NB4 (cell line): ENCODE measurements at places on chromosomes 16 and 17.

DNA sequence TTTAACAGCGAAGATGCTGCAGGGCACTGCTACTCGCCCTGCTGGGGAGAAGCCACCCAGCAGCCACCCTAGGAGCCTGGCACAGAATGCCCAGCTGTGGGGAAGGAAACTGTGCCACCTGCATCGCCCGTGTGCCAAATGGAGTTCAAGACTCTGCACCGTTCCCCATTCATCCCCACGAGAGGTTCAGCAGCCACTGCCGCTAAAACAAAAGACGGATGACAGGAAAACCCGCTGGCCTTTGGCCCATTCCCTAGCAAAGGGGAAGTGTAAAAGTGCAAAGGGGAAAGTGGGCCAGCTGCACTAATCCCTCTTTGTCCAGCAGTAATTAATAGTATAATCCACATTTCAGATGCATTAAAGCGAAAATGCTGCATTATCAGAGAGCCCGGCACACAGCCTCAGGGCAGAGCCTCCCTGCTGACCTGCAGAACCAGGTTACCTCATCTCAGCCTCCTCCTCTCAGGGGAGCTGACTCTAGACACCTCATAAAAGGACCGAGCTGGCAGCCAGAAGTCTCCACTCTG, 37.7 kb downstream of the ZFHX3 start:
- no peak for DNase-seq

GRCh38 chr16:3935921-3936320, 55.4 kb upstream of the CREBBP start:
- no peak for DNase-seq

DNA sequence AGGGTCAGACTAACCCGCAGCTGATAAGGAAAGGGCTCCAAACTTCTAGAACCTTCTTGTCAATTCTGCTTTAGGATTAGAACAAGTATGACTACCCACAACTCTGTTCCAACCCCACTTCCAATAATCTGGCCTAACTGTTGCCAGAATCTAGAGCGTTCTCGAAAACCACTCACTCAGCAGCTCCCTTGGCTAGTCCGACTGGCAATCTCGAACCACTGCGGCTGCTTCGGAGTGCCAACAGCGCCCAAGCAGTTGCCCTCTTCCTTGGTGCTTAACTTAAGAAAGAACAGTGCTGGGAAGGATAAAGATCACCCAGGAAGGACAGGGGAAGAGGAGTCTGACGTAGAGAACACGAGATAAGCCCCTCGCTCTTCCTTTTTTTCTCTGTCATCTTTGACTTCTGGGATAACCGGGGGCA, 818 bp downstream of the DNAJC7 start:
- no peak for DNase-seq

DNA sequence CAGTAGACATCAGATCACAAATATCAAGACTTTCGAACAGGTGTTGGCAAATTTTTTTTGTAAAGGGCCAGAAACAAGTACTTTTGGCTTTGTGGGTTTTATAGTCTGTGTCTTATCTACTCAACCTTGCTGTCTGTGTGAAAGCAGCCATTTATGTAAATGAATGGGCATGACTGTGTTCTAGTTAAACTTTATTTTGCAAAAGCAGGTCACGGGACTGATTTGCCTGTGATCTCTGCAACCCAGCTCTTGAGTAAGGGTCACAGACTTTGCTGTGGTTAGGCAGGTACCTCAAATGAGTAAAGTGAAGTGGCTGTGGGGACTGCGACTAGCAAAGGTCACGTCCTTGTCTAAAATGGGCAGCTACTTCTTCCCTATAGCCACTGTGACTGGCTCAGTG, 136.5 kb downstream of the FTO start:
- no peak for DNase-seq

GRCh38 chr17:66373944-66374817, 71.8 kb downstream of the PRKCA start:
- DNase-seq, result peak; percentile 84

GRCh38 chr17:40279402-40279801, 8.3 kb upstream of the CDC6 start:
- no peak for DNase-seq

- no peak for DNase-seq
These were observed 32.1 kb downstream of the TANC2 start for GRCh38 chr17:62998166-62998565.

DNA sequence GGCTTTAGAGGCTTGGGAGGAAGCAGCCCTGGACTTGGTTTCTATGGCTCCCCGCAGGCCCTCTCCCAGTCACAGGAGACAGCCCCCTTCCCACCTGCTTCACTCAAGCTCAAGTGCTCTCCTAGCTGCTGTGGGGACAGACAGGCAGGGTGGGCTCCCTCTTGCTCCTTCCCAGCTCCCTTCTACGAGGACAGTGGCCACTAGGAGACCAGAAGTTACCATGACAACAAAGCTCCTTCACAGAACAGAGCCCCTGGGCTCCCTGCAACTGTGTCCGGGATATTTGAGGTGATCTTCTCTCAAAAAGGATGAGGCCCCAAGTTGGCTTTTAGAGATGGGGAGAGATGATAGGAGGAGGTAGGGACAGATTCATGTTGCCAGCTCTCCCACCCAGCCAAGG, 116.3 kb downstream of the AMFR start:
- no peak for DNase-seq

- DNase-seq, result no peak
These were observed 4.3 kb upstream of the ALDH3A1 start for GRCh38 chr17:19752216-19753050.

- peak; percentile 53 for DNase-seq
These were observed 1.0 kb downstream of the NHERF1 start for GRCh38 chr17:74749279-74750038.

DNA sequence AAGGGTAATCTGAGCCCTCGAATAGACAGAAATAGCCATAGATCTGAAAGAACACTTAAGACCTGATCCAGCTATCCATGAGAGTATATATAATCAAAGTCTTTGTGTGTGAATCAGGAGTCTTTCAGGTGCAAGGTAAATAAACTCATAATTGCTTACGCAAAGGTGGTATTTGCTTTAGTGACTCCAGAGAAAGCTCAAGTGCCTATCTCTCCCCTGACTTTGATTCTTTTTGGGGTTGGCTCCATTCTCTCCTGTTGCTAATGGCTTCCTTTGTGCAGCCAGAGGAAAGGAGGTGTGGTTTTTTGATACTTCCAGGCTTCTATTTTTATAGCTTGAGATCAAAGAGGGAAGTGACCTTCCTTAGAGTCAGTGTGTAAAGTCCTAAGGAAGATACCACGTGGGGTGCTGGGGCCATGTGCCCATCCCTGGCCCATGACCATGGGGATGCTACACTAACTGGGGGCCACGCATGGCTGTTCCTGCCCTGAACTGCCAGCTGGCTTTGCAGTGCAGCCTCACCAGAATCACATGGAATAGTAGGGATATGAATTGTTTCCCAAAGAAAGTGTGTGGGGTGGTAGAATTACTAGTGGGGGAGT, 45.8 kb downstream of the TENT4B start:
- no peak for DNase-seq

DNA sequence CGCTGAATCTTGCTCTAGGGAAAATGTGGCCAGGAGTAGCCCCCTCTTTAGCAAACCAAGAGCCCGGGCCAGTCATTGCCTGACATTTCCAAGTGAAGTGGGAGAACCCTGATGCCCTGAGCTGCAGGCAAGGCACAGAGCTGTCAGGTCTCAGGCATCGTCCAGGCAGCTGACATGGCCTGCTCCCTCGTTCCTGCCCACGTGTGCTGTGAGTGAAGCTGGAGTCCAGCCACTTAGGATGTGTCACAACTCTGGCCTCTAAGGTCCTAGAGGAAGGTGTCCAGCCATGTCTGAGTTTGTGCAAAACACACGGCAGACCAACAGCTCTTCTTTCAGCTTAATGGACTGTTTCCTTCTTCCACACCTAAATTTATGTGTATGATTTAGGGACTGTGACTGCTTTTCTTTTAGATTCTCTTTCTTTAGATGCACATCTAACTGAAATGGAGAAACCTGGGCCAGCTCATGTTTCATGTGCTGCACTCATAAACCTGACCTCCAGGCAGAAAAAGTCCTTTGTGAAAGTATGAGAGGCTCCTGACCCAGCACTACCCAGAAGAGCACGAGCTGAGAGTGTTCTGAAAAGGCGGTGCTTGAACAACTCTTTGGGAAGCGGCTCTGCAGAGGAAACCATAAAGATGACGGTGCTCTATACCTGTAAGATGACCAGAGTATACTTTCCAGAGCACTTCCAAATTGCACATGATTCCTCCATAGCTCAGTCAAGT, 14.8 kb upstream of the LIMD2 start:
- no peak for DNase-seq

GRCh38 chr17:55673743-55674506, 48.7 kb downstream of the TMEM100 start:
- peak; percentile 87 for DNase-seq

GRCh38 chr17:4195306-4195705, 52.3 kb downstream of the CYB5D2 start:
- DNase-seq, result no peak

- DNase-seq, result peak; percentile 58
These were observed 30.9 kb upstream of the CRYBA1 start for GRCh38 chr17:29215717-29216116.

- DNase-seq, result no peak
These were observed 15.2 kb downstream of the CD300A start for GRCh38 chr17:74481621-74482020.

DNA sequence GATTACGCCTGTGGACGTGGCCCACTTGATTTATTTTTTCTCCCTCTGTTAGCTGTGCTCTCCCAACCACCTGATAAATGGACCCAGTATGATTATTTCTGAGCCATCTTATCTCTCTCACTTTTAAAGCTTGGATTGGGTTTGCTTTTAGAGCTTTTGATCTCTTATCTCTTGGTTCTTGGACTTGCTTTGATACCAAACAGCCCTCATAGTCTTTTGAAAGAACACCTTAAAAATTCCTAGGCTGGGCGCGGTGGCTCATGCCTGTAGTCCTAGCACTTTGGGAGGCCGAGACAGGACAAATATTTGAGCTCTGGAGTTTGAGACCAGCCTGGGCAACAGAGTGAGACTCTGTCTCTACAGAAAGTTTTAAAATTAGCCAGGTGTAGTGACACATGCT, 25.8 kb downstream of the SMTNL2 start:
- DNase-seq, result no peak

DNA sequence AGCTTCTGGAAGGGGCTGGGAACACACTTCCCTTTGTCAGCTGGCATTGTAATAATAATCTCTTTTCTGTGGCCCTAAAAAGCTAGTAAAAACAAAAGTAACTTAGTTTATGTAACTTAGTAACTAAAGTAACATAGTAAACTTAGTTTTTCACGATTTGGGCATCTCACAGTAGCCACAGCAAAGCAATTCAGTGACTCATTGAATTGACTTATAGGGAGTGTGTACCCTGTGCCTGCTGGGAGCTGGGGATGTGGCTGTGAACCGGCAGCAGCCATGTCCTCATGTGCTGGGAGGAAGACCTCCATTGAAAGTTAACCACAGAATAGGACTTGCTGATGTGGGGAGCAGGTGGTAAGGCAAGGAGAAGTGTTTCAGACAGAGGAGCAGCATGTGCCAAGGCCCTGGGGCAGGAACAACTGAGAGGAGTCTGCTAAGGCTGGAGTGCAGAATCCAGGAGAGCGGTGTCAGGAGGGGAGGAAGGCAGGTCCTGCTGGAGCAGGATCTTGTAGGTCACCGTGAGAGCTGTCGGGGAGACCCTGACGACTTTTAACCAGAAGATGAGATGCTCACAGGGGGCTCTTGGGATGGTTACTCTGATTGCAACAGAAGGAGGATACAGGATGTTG, 112.8 kb downstream of the PLCG2 start:
- DNase-seq, result no peak

DNA sequence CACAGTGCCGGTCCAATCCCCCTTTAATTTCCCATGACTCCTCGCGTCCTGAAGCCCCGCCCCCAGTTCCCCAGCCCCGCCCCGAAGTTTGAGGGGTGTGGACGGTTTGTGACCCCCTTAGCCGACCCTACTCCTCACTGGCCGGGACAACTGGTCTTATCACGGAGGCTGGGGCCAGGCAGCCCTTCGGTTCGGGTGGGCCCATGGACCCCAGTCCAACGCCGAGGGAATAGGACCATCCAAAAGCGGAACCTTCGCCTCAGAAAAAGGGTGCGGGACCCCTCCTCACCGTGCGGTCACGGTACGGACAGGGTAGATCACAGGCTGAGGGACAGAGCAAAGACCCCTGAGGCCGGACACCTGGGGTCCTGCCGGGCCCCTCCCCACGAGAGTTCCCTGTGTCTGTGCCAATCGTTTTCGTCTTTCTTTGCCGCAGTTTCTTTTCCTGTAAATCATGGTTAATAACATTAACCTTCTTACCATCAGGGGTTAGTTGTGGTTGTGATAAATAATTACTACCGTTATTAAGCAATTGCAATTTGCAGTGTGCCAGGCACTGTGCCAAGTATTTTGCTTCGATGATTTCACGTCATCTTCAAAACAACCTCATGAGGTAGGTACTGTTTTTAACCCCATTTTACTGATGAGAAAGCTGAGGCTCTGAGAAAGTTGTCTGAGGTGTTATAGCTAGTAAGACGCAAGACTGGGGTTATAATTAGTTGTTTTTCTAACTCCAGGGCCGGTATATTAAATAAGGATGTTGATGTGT, 543 bp downstream of the TMUB2 start:
- no peak for DNase-seq

GRCh38 chr16:29316761-29317183, 89.7 kb downstream of the NPIPB11 start:
- no peak for DNase-seq

DNA sequence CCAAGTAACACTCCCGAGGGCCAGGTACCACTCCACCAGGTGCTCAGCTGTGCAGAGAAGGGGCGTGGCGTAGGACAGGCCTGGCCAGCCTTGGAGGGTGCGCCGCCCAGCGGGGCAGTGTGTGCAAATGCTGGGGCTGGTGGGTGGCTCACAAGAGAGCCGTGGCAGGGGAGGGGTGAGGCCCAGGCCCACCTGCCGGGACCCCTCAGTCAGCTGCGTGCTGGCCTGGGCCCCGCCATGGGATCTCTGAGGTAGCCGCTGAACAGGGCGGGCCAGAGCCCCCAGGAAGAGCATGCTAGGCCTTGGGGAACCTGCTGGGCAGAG, 8.8 kb downstream of the TPSG1 start:
- no peak for DNase-seq

DNA sequence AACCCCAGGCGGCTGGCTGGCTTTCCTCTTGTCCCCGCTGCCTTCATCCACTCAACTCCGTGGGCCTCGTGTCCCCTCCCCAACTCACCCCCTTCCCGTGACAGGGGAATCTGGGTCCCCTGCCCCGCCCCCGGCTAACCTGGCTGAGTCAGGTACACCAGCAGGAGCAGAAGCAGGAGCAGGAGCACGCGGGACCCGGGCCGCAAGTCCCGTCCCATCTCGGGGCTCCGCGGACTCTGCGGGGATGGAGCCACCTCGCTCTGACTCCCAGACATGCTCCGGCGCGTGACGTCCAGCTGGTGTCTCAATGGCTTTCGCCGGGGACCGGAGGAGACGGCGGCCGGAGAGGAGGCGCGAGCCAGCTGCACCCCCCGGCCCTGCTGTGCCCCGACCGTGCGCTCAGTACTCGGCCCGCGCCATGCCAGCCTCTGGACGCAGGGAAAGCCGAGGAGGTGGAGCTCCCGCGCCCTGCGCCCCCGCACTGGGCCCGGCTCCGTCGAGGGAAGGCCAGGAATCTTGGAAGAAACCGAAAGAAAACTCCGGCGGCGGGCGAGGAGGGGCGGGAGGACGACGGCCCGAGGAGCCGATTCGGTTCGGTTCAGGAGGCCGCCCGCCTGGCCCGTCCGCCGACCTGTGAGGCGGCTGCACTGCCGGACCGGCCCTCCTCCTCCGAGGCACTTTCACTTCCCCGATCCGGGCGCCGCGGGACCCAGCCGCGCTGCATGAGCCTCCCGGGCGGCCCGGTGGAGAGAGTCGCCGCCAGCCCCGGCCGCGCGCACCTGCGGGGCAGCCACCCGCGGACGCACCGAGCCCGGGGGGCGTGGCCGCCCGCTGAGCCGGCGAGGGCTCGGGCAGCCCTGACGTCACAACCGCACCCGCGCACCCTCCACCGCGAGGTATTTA, at the start of the genes CXCL16 and ZMYND15:
CXCL16 (minus strand) TSS at position 807 of the 903 bp plus-strand sequence; CDS start at position 218, 589 bp downstream.
ZMYND15 (plus strand) TSS at position 712 of the 903 bp plus-strand sequence. CDS start 716 bp downstream, outside the sequence.
- DNase-seq, result peak; percentile 35
